Stimulated activated CD4-positive, alpha-beta T cell treated with anti-CD3 and anti-CD28 coated beads, Interleukin-12 subunit alpha, Interleukin-12 subunit beta, amount 100 ng/mL, for 4 hours (primary cell): ENCODE measurements at places on chromosomes 3 and 15.

- DNase-seq: no peak
These were observed 7.2 kb downstream of the RPL22L1 start for GRCh38 chr3:170862618-170863374.

GRCh38 chr15:42876224-42876623 lies 44.4 kb downstream of the TTBK2 start:
- no peak for DNase-seq

DNA sequence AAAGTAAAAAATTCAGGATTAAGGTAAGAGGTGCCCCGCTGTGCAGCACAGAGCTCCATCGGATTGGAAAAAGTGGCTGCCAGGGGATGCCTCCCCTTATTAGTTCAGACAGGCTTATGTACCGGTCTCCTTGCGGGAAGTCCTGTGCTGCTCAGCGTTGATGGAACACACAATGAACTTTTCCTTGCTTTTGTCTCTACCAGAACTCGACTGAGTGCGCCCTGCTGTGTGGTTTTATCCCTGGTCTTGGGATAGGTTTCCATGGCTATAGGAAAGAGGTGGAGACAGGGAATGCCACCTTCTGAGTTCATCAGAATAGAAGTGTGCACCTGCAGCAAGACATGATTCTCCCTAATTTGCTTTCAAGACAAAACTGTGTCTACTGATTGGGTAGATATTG lies 745.9 kb upstream of the CFAP20DC start:
- DNase-seq: no peak

DNA sequence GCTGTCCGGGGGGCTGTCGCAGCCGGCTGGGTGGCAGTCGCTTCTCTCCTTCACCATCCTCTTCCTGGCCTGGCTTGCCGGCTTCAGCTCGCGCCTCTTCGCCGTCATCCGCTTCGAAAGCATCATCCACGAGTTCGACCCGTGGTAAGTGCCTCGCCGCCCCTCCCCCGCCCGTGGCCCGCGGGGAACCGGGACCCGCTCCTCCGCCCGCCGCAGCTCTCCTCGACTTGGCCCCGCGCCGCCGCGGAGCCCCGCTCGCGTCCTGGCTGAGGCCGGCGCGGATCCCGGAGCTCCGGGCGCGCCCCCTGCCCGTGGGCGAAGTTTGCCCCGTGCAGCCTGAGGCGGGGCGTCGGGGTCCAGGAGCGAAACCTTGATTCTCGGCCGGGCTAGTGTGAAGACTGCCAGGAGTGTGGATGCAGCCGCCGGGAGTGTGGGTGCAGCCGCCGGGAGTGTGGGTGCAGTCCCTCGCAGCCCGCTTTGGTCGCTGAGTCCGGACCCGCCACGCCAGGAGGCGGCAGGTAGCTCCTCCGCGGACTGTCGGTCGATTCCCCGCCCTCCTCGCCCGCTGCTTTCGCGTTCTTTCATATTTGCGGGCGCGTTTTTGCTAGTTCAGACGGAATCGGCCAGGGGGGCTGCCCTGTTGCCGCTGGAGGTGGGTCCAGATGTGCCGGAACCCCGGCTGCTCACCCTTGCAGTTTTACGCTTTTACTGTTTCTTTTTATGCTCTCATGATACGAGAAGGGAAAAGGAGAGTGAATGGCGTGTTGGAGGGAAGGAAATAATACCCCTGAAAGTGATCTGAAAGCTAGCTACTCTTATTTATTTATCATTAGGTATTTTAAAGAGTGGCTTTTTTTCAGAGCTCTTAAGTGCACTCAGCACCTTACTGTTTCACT lies 692 bp downstream of the STT3B start:
- DNase-seq: peak; percentile 55

GRCh38 chr3:69763458-69763857 lies 24.2 kb downstream of the MITF start:
- no peak for DNase-seq

DNA sequence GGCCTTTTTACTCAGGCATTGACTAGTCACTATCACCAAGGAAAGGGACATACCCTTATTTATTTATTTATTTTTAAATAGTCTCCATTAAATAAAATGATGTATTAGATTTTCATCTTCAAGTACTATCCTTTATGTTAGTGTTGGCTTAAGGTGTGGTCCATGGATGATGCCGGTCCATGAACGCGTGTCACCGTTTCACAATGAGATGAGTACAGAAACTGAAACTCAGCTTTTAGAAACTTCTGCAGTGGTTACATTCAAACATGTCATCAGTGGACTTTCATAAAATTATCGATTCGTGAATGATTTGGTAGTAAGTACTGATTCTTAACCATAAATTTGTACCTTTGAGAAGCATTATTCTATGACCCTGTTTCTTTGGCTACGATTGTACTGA lies 166.6 kb downstream of the SATB1 start:
- no peak for DNase-seq

- DNase-seq: no peak
These were observed 103.5 kb upstream of the KCNAB1 start for GRCh38 chr3:156016902-156017301.

DNA sequence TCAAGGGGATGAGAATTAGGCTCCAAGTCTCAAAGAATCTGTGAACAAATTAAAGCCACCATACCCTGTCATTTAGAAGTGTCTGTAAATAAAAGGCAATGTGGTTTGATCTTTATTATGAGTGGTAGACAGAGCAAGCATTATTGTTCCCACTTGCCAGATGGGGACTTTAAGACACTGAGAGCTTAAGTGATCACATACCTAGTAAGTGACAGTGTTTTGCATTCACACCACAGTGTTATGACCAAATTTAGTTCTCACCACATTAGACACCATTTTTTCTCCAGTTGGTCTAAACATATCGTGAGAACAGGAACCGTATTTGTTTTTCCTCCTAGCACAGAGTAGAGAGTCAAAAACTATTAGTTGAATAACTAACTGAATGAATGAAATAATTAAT lies 13.2 kb upstream of the ZBED2 start:
- DNase-seq: no peak

DNA sequence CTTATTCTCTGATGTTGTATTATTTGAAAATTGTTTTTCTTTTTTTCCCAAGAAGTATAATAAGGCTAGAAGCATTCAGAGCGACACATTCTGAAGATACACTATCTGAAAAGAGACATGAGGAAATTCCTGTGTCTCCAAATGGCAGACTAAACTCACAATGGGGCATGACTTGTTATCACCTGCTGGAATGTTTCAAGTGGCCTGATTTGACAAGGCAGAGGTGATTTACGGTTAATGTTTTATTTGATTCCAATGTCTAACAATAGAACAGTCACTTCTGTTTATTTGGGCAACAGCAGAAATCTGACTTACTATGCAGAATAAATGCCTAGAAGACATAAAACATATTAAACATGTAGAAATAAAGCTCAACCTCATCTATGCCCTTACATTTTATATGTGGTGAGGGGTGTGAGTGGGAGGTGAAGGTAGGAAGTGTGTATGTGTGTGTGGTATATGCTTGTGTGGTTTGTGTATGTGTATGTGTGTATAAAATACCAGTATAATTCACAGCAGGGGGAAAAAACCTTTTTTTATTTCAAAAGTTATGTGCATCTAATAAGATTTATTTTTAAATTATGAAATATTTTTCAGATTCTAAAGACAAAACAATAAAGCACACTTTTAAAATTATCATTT lies 1051.7 kb downstream of the ROBO2 start:
- DNase-seq: no peak

DNA sequence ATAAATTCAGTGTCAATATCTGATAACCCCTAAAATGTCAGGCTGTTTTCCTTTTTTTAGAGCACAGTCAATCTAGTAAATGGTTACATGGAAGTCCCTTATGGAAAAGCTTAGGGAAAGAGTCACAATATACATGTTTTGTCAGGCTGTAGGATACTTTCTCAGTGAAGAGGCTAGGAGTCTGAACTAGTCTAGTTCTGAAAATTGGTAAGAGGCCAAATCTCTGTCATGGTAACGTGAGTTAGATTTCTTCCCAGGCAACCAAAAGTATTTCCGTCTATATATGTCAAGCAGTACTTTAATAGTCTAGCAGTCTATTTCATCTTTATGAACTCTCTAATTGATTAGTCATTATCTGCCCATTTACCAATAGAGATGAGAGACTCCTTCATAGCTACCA lies 215.9 kb upstream of the LRRC3B start:
- no peak for DNase-seq

GRCh38 chr3:8456412-8456811 lies 45.2 kb upstream of the LMCD1 start:
- DNase-seq: no peak

GRCh38 chr3:98529856-98530459 lies 1.8 kb upstream of the GPR15 start:
- no peak for DNase-seq

- DNase-seq: no peak
These were observed 23.7 kb downstream of the LRRK1 start for GRCh38 chr15:100942656-100943425.

- no peak for DNase-seq
These were observed 66.7 kb upstream of the GCSAM start for GRCh38 chr3:112199622-112200316.

DNA sequence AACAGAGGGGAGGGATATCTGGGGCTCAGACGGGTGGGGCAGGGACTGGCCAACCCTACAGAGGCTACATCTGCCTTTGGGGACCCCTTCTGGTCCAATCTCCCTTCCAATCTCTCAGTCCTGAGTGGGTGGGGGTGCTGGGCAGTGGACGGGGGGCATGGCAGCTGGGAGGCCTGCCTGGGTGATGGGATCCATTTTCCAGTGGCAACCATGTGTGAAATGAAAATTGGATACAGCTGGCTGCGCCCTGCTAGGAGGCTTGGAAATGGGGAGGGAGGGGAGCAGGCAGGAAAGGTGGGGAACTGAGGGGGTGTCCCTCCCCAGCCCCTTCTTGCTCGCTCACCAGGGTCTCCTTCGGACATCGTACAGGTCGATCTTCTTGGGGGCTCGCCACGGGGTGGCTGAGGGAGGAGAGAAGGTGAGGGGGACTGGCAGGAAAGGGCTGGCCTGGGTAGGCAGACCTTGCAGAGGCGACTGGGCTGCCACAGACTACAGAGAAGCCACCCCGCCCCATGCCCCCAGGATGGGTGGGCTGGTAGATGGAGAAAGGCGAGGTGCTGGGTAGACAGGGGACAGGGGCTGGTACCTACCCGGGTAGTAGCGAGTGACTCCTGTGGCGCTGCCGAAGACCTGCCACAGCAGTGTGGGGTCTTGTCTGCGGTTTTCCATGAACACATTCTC lies 21.2 kb upstream of the TMEM115 start:
- no peak for DNase-seq

DNA sequence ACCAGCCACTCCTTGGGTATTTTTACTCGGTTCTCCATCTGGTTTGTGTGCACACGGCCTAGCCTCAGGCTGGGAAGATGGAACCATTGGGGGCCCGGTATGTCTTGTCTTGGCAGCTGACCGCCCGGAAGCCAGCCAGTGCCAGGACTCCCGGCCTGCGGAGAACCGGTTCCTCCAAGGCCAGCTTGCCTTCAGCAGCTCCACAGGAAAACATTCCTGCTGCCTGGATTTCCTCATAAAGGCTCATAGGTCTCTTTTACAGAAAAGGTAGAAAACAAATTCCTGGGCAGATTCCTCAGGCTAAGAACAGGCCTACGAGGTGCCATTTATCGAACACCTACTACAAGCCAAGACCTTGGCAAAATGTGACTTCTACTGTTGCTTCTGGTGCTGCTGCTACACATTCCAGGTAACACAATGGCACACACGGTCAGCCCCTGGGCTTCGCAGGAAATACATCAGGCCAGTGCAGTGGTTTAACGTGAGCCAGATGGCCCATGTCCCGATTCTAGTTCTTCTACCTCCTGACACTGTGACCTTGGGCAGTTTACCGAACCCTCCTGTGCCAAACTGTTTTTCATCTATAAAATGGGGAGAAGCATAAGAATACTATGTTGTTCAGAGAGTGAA lies 141.8 kb downstream of the OPA1 start:
- DNase-seq: no peak

- no peak for DNase-seq
These were observed 16.0 kb upstream of the TBC1D21 start for GRCh38 chr15:73857193-73857920.

DNA sequence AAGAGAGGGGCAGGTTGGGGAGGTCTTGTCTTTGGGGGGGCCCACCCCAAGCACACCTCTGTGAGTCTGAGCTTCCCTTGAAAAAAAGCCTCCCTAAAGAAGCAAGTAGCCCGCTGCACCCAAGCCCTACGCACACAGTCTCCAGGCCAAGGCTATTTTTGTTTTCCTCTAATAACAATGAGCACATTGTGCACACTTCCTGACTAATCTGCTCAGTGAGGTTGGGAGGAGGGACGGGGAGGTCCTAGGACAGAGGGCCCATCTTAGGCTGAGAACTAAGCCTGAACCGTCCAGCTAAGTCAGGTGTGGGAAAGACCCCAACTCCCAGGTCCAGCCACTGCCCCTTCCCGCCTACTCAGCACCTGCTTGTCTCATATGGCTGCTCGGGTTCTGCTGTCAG lies 87.2 kb downstream of the HMG20A start:
- no peak for DNase-seq

GRCh38 chr3:112335434-112335781 lies 2.5 kb downstream of the CD200 start:
- no peak for DNase-seq

- no peak for DNase-seq
These were observed 1212.3 kb upstream of the GBE1 start for GRCh38 chr3:82973791-82974190.

DNA sequence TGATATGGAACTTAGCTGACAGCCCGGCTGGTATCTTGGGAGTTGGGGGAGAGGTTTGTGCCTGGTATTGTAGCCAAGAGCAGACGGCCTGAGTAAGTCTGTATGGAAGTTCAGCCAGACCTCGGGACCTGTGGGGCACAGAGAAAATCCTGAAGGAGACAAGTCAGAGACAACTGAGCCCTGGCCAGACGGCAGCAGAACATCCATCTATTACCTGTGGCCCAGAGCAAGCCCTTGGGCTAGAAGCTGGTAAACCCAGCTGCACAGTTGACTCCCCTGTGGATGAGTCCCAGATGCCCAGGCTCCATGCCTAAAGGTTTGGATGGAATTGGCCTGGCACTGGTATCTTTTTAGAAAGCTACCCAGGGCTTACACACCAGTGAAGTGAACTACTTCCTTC lies 70.4 kb upstream of the DLG1 start:
- DNase-seq: no peak

DNA sequence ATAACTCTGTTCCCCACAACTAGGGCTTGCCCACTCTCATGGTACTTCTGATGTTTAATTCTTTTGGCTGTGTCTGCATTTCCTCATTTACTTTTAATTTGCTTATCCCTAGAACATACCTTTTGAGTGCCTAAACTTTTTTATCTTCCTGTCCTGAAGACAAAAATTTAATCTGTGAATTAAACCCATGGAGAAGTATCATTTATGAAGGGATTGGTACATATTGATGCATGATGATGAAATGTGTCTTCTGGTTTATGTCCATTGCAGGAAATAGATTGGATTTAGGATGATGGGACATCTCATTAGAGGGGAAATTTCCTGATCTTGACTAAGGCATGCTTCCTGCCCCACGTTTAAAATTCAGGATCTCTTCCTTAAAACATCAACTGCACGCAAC lies 109.5 kb downstream of the PGPEP1L start:
- DNase-seq: no peak

GRCh38 chr3:139222100-139222657 lies 121.6 kb upstream of the MRPS22 start:
- no peak for DNase-seq

- no peak for DNase-seq
These were observed 19.3 kb upstream of the ANXA2 start for GRCh38 chr15:60417112-60417511.

GRCh38 chr3:81716870-81717509 lies 44.5 kb downstream of the GBE1 start:
- DNase-seq: no peak

GRCh38 chr15:63514531-63514943 lies 10.1 kb downstream of the USP3 start:
- no peak for DNase-seq

- peak; percentile 45 for DNase-seq
These were observed 130.7 kb downstream of the LPP start for GRCh38 chr3:188284455-188285212.
